Cardiac atrium fibroblast (primary cell): ENCODE measurements at places on chromosomes 16 and 17. TPM values are rescaled to one million over a fixed set of nuclear protein-coding genes. Genes with fewer than 3 reads are reported as not detected.

Gene ST6GALNAC2
- 1.3 and 2.6 TPM in 2 replicates for total RNA-seq

Gene KRT20
- total RNA-seq = not detected in 2 replicates

Gene ASGR2
- total RNA-seq = not detected in 2 replicates

Gene OTOP2
- not detected in 2 replicates for total RNA-seq

Gene MYH3
- total RNA-seq = 0.54 TPM in 1 of 2 replicates, not detected in the other

Gene CDK10
- 38.9 and 41.0 TPM in 2 replicates for total RNA-seq

Gene SLC16A5
- 4.4 and 5.8 TPM in 2 replicates for total RNA-seq

Gene MIF4GD
- total RNA-seq = 2.9 and 4.7 TPM in 2 replicates

Gene MT1A
- total RNA-seq = 5.7 and 6.9 TPM in 2 replicates

Gene ZC3H7A
- 35.8 and 41.9 TPM in 2 replicates for total RNA-seq

Gene CDH16
- not detected in 2 replicates for total RNA-seq

Gene MEIOC
- under 0.01 TPM in 1 of 2 replicates, not detected in the other for total RNA-seq

Gene CBX8
- 4.1 and 12.8 TPM in 2 replicates for total RNA-seq

Gene UNC13D
- 1.1 TPM in 1 of 2 replicates, not detected in the other for total RNA-seq

Gene SALL1
- total RNA-seq = 1.3 and 2.0 TPM in 2 replicates

Gene TP53TG3F
- not detected in 2 replicates for total RNA-seq

Gene GRIN2A
- not detected in 2 replicates for total RNA-seq

Gene HOXB7
- not detected in 2 replicates for total RNA-seq

Gene ASB16
- total RNA-seq = not detected in 2 replicates

Gene RUNDC3A
- not detected in 2 replicates for total RNA-seq

Gene CDH13
- 228 and 248 TPM in 2 replicates for total RNA-seq

Gene MYOCD
- total RNA-seq = under 0.01 TPM in 1 of 2 replicates, not detected in the other

Gene ERAL1
- 43.1 and 44.8 TPM in 2 replicates for total RNA-seq

Gene CALB2
- total RNA-seq = 5.2 TPM in 1 of 2 replicates, not detected in the other

Gene SPATA22
- total RNA-seq = not detected in 2 replicates

Gene TP53TG3B
- 0.16 TPM in 1 of 2 replicates, not detected in the other for total RNA-seq

Gene MYCBPAP
- not detected in 2 replicates for total RNA-seq

Gene CSH2
- not detected in 2 replicates for total RNA-seq

Gene FLII
- total RNA-seq = 198 and 200 TPM in 2 replicates

Gene CTRL
- 0.18 and 0.81 TPM in 2 replicates for total RNA-seq

Gene PPL
- 24.6 and 24.9 TPM in 2 replicates for total RNA-seq

Gene ADGRG1
- 3.9 and 5.6 TPM in 2 replicates for total RNA-seq

Gene DLX4
- not detected in 2 replicates for total RNA-seq

Gene XPO6
- 72.0 and 83.3 TPM in 2 replicates for total RNA-seq

Gene SRCIN1
- not detected in 2 replicates for total RNA-seq

Gene ZNF267
- total RNA-seq = 8.1 and 10.4 TPM in 2 replicates

Gene TNFSF12
- total RNA-seq = 39.2 and 40.1 TPM in 2 replicates

Gene MYH11
- total RNA-seq = 0.16 and 0.18 TPM in 2 replicates

Gene LDHD
- total RNA-seq = 1.9 and 5.4 TPM in 2 replicates

Gene CCDC200
- not detected in 2 replicates for total RNA-seq

Gene PRR35
- total RNA-seq = not detected in 2 replicates

Gene GRAPL
- 1.9 TPM in 1 of 2 replicates, not detected in the other for total RNA-seq

Gene RPS6KB1
- total RNA-seq = 14.3 and 24.7 TPM in 2 replicates

Gene DNAH9
- not detected in 2 replicates for total RNA-seq

Gene TBC1D3C
- 0.54 TPM in 1 of 2 replicates, not detected in the other for total RNA-seq

Gene KRTAP4-5
- not detected in 2 replicates for total RNA-seq

Gene PYY
- not detected in 2 replicates for total RNA-seq

Gene AIPL1
- not detected in 2 replicates for total RNA-seq

Gene GFAP
- not detected in 2 replicates for total RNA-seq

Gene PMFBP1
- total RNA-seq = not detected in 2 replicates

Gene TPSG1
- not detected in 2 replicates for total RNA-seq

Gene SETD6
- 7.9 and 11.2 TPM in 2 replicates for total RNA-seq

Gene PRSS33
- total RNA-seq = not detected in 2 replicates

Gene UNC45B
- total RNA-seq = not detected in 2 replicates
